ENCODE measurements at places on chromosomes 7 and 10.
A peak's percentile ranks its signal among the peaks of the same experiment; 100 is the strongest.

- DNase-seq = no peak
Measured at GRCh38 chr7:46301677-46302076, 380.6 kb upstream of the IGFBP3 start.

GRCh38 chr10:125444790-125445189, 238.2 kb downstream of the TEX36 start:
- DNase-seq = no peak

DNA sequence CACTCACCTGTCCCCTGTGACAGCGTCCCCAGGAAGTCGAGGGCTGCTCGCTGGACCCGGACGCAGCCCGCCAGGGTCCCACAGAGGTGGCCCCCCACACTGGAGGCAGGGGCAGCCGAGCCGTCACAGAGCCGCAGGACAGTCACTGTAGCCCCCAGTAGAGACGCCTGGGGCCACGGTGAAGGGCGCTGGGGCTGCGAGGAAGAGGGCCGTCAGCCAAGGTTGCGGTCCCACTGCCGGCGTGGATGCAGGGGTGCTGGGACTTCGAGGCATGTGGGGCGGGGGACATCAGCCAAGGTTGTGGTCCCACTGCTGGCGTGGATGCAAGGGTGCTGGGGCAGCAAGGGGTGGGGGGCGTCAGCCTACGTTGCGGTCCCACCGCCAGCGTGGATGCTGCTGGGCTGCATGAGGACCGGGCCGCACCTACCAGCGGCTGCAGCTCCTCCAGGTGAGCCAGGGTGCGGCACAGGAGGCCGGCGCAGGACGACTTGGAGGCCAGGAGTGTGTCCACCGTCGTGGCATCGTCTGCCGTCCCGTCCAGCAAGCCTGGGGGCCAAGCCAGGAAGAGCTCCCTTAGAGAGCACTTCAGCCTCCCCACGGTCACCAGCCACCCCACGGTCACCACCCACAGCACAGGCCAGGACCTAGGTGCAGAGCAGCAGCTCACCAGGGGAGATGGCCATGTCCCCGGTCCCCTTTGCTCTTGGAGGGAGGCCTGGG, 13.9 kb downstream of the BRAT1 start:
- DNase-seq = no peak

DNA sequence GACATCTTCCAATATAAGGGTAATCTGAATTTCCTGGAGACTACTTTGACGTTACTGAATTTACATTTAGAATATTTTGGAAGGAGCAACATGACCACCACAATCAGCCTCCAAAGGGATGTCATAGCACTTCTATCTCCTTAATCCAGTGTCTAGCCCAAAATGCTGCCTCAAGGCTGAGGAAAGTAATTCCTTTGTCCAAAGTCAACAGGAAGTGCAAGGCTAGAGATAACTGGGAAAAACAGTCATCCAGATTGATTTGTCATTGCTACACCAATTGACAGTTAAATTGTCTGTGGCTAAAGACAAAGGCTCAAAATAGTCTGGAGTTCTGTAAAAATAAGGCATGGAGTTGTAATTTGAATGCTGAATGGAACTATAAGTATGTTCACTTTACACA, 3.9 kb upstream of the TFPI2 start:
- DNase-seq = no peak

DNA sequence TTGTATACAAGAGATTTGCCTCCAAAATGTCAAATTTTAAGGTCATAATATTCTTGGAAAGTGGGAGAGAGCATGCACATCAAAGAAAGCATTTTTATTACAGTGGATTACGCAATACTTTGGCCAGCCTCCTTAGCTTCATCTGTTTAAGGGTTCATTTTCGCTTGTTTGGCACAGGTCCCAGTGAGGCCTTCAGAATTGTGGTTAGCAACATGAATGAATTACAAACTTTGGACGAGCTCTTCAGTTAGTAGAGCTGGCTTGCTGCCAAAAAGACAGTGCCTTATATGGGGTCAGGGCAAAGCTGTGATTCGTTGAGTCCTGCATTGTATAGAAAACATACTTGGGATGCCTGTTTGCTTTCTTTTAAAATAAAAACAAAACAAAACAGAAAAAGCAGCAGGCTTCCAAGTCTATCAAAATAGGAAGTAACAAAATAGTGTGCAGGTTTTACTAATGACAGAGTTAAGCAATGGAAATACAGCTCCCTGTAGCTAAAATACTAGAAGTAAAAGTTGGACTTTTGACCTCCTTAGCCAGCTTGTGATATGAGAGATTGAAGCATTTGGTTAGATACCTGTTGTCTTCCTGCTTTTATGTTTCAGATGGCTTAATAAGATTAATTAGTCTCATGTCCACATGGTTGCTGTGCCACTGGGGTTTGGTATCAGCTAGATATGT, 190.8 kb downstream of the MLLT10 start:
- DNase-seq = peak; percentile 85

- DNase-seq = no peak
Measured at GRCh38 chr7:30079880-30080279, 51.7 kb downstream of the PLEKHA8 start.

DNA sequence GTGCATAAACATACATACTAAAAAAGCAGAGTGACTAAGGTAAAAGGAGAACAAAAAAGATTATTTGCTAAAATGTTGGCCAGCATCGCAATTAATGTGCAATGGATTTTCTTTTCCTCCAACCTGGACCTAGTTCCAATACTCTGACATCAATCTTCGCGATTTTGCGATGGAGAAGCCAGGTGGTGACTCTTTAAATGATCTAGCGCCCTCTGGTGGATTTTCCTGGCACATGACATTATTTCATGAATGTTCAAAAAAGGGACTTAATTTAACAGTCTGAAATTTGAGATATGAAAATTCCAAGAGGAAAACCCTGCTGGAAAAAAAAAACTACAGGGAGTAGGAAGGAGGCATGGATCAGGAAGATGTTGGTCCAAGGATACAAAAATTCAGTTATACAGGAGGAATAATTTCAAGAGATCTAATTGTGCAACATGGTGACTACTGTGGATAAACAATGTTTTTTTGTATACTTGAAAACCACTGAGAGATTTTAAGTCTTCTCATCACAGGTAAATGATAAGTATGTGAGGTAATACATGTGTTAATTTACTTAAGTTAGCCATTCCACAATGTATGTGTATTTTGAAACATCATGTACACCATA, 4.3 kb upstream of the KCNMA1 start:
- DNase-seq = peak; percentile 76

DNA sequence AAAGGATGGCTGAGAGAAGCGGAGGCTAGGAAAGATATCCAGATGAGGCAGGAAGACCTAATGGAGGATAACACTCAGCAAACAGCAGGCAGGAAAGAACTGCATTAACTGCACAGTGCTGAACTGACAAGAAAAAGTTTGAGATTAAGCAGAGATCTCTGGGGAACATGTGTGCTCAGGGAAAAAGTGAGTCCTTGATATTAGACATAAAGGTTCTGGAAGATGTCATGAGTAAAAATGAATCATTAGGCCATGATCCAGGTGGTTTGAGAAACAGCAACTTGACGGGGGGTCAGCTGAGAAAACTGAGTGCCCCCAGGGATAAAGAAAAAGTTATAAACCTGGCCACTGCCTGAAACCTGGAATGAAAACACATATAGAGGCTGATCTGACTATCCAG, 27.3 kb upstream of the ANK3 start:
- DNase-seq = no peak

GRCh38 chr10:92712016-92712889, 22.5 kb downstream of the HHEX start:
- DNase-seq = no peak

DNA sequence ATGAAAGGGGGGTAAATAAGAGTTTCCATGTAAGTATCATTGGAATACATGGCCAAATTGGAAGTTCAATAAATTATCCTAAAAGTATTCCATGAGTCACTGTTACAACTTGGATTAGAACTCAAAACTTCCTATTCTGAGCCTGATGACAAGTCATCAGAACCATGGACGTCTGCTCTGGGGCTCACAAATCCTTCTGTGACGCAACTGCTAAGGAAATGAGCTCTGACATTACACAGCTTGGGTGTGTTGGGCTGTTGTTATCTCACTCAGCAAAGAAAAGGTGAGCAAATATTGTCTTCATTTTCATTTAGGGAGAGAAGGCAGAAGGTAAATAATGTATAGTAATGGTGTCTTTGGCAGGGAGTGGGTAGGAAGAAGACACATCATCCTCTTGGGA, 214.8 kb upstream of the ADO start:
- no peak for DNase-seq

- DNase-seq = no peak
Measured at GRCh38 chr7:50455658-50456057, 5.5 kb upstream of the FIGNL1 start.

DNA sequence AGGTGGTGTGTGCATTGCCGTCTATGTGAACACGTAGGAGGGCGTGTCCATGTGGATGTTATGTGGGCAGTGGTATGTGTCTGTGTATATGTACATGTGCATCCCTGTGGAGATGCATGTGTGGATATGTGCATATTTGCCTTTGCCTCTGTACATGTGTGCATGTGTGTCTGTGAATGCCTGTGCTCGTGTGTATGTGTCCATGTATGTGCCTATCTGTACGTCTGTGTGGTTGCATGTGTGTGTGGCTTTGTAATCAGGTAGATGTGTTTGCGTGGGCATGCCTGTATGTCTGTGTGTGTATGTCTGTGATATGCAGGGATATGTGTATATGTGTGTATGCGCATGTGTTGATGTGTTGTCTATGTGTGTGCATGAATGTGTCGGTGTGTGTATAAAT, 19.7 kb downstream of the ADCY1 start:
- peak; percentile 20 for DNase-seq

DNA sequence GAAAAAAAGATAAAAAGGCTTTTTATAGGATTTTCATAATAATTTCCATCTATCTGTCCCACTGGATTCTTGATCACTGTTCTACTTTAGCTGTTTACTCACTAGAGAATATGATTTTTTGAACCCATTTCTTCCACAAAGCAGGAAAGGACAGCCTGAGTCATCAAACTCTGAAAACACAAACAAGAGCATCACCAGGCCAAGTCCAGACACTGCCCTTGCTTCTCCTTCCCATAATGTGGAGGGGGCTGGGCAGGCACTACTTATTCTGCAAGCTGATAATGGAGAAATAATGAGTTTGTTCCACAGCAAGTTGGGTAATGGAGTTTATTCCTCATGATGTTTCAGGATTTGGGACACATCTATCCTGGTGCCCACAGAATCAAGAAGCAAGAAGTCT, 13.0 kb upstream of the KCNIP2 start:
- no peak for DNase-seq

GRCh38 chr7:78993341-78993740, 460.1 kb downstream of the MAGI2 start:
- DNase-seq = no peak

DNA sequence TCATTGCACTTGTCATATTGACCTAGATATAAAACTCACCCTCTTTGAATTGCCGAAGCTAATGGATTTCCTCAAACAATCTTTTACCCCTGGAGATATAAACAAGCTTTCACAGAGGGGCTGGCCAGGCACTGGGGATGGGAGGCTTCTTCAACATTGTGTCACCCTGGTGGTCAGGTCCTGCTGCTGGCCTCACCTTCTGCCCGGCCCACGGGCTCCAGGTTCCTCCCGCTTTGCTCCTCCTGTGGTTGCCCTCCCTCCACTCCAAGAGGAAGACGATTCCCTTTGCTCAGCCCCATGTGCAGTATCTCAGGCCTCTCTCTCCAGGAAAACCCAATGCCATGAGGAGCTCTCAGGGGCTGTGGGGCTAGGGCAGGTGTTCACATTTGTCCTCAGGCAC, 118.1 kb upstream of the ADCY1 start:
- DNase-seq = no peak

DNA sequence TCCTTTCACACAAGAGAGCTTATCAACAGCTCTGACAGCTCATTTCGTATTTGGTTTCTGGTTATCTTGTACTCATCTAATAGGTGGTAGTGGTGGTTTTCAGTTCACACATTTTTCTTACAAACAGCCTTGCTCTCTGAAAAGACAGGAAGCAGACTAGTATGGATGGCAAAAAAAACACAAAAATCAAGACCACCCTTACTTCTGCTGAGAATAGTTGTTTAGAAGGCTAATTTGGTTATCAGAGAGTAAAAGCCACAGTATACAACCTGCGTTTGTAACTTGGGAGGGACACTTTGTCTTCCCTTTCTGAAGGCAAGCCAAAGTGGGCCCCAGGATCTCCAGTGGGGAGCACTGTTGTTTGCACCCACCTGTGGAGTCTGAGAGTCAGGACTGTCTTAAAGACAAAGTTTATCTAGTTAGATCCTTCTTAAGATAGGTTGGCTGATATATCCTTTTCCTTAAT, 68.0 kb downstream of the PIP4K2A start:
- DNase-seq = no peak

GRCh38 chr10:17742918-17743317, 9.1 kb upstream of the TMEM236 start:
- no peak for DNase-seq

GRCh38 chr7:20244334-20245120, 27.3 kb upstream of the MACC1 start:
- DNase-seq = no peak

DNA sequence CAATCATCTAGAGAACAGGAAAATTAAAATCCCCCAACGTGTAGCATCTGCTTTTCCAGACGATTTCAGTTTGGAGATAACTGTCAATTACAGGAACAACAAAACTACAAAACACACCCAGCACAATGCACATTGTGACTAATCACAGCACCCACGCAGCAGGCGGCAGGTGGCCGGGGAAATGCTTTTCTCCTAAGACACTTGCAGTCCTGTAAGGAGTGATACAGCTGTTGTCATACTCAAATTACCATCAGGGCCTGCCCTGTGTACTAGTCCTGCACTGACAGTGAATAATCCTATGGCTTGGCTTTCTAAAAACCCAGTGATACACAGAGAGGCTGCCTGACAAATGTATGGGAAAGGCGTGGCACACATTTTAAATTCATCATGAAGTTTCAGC, 37.8 kb downstream of the COBL start:
- no peak for DNase-seq

DNA sequence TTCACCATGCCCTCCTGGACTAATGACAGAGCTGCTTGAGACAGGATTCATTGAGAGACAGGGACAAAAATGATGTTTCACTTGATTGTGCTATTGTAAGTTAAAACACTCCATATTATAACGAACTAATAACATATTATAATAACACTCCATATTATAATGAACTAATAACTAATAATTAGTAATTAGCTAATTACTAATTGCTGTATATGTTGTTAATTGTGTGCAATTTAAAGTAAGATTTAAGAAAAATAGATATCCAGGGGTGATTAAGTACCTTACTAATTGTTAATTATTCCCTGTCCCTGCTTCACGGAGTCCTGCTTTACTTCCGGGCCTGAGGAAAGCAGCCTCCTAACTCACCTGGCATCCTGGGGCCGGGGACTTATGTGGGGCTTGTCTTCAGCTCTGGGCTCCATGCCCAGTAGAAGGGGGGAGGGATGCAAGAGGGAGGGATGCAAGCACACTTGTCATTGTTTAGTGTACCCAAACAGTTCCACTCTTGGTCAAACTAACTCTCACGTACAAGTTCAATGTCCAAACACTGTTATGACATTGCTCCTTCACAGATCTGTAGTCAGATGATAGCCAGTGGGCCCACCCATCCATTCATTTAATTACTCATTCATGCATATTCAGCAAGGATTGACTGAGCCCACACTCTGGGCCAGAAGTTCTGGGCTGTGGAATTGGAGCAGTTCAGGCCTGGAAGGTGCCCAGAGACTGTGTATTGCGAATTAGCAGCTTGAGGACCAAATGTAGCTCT, 53.8 kb downstream of the COL13A1 start:
- no peak for DNase-seq

- DNase-seq = peak; percentile 63
Measured at GRCh38 chr7:150945171-150945852, 32.8 kb downstream of the KCNH2 start.
